ENCODE measurements at places on chromosomes 4 and X.

- DNase-seq: no peak
These were observed 29.8 kb upstream of the SMARCAD1 start for GRCh38 chr4:94177822-94178221.

GRCh38 chr4:186015212-186015817, 53.6 kb upstream of the TLR3 start:
- DNase-seq: no peak

GRCh38 chrX:33989936-33990335, 142.2 kb downstream of the FAM47A start:
- DNase-seq: no peak

- DNase-seq: peak; percentile 22
These were observed at the start of gene SRPX for GRCh38 chrX:38220415-38221390. Gene SRPX (minus strand): TSS chrX:38220871. CDS start chrX:38220792, 79 bp downstream.

- DNase-seq: no peak
These were observed 60.5 kb upstream of the PGRMC2 start for GRCh38 chr4:128347930-128348660.

GRCh38 chr4:89586864-89587263, 250.1 kb downstream of the SNCA start:
- no peak for DNase-seq

DNA sequence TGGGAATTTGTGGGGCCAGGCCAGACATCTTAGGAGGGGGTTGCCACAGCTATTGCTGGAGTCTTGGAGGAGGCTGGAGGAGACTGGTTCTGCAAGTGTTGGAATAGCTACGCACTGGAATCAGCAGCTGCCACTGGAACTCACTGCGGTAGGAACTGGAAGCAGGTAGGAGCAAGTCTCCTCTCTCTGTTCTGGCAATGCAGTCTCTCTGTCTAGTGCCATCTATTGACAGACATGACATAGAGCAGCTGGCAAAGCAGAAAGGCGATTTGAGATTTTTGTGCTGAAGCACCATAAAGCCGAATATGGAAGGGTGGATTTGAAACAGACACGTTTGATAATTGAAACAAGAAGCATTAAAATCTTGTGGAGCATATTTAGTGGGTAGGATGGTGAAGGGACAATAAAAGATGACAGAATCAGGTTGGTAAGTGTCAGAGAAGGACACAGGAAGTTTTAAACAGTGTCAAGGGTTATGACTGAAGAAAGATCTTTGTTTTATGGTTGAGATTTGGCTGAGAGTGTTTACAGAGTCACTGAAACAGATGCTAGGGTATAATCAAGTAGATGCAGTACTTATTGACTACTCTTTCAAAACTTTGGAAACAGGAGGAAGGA, 23.5 kb upstream of the SYNPO2 start:
- DNase-seq: peak; percentile 54

DNA sequence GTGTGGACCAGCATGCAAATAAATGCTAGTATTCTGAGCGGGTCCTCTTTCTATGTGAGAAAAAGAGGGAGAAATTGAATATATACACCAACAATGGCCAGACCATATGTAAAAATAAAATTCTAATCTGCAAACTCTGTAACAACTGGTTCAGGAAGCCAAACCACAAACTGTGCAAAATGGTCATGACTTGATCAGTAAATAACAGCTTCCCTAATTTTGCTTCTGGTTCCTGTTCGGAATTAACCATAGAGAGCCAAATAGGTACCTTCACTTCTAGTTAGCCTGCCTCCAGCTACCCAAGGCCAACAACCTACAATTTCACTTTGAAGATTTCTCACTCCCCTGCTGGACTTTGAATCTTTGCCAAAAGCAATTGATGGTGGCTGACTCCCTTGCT, 1313.2 kb downstream of the ADGRL3 start:
- no peak for DNase-seq

DNA sequence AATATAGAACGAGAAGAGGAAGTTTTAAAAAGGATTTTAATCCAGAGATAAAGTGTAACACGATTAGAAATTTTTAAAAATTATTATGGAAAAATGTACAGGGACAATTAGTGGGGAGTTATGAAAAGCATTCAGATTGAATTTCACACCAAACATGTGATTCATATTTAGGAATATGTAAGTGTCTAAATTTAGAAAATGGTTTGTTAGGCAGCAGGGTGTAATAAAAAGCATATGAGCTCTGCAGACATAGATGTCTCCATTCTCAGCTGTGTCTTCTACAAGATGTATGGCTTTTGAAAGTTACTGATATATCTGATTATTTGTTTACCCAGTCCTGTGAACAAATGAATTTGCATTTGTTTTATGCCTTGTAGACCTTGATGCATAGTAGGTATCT, 638.9 kb upstream of the AGA start:
- no peak for DNase-seq

DNA sequence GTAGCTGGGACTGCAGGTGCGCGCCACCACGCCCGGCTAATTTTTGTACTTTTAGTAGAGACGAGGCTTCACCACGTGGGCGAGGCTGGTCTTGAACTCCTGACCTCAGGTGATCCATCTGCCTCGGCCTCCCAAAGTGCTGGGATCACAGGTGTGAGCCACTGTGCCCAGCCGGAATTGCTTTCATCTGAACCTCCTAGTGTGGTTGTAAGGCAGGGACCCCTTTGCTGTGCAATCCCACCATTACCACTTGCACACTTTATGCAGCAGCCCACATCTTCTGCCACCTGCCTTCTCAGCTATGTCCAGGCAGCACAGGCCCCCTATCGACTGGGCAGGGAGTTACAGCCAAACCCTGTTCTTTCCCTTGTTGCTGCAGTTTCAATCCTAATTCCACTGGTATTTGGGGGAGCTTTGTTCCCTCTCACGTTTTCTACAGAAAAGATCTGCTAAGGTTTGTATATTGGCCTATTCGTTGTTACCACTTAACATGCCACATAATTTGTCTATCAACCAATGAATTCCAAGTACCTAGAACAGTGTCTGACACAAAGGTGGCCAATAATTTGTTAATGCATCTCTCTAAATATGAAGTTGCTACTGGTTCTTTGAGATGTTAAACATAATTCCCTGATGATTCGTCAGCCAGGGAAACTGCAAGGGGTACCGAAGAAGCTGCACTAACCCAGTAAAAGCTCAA, 6.5 kb downstream of the RPL39 start:
- DNase-seq: peak; percentile 11

- DNase-seq: no peak
These were observed 394.0 kb upstream of the TEX13C start for GRCh38 chrX:124925681-124926080.

DNA sequence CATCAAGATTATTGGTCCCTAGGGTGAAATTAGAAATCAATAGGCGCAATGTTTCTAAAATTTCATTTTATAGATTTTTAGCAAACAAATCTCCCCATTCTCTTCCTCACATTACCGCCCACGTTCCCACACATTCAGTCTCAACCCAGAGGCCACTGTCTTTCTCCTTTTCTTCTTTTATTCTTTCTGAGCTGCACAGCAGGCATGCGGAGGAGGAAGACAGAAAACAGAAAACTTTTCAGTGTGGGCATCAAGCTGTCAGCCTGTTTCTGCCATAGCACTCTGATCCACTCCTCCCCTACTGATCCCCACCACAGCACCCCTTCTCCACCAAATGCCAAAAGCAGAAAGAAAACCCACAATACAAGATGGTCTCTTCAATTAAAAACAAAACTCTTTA, 94.8 kb upstream of the ADAMTS3 start:
- no peak for DNase-seq

GRCh38 chrX:152575331-152575730, 62.4 kb upstream of the GABRQ start:
- DNase-seq: no peak

DNA sequence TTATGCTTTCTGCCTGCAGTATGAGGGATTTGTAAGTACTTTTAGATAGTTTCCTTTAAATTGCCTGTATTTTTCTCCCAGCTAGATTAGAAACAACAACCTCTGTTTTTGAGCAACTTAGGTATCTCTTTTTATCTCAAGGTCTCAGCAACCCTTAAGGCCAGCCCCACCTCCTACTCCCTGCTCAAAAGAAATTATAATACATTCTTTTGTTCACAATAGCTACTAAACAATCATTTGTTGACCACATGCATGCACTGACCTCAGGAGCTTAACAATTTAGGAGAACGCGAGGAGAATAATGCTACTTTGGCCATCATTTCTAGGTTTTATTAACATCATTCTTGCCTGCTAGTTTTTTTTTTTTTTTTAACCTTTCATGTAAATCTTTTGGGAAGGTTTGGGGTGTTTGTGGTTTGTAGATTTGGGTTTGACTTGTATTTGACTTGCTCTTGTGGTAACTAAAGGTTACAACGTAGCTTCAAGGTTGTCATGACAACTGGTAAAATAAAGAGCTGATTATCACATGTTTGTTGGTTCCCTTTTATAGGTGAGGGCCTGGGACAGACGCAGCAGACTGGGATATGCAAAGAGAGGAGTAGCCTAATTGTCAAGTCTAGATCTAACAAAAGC, 145.4 kb upstream of the PLAC1 start:
- no peak for DNase-seq

GRCh38 chr4:113057891-113058290, 8.4 kb downstream of the ANK2 start:
- DNase-seq: peak; percentile 66

DNA sequence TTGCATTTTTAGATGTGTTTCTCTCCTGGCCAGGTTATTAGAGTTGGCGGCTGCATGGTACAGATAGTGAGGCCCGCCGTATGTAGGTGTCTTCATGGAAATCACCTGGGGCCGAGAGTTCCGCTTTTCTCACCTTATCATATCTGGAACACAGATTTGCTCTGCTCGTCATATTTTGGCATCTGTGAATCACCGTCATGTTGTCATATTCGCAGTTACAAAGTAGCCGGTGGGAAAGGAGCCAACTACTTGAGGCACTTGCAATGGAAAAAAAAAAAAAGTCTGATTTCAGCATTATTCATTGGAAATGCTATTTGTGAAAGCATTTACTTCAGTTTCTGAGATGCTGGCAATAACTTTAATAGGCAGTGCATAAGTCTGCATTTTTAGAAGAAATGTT, 1715.2 kb upstream of the TENM3 start:
- no peak for DNase-seq

DNA sequence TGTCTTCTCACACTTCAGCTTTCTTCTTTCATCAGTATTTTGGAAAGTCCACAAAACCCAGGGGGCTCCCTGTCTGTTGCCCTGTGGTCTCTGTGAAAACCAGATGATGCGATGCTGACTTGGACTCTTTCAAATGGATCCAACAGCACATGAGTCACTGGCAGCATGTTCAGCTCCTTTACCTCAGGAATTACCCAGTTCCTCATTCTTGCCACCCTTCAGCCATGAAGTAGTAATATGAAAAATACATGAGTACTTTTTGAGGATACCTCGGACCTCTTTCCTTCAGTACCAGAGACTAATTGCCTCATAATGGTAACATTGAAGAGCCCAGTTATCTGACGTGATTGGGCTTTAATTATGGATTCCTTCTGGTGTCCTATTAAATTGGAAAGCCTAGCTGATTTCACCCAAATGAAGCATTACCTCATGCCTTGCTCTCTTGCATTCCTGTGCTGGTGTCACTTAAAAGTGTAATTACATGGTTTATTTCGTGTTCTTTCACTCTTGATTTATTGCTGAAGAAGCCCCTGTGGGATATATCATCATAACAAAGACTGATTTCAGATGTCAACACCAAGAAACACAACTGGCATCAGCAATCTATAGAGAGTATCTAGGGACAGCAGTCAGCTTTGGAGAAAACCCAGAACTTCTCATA, 63.4 kb downstream of the NFKB1 start:
- DNase-seq: no peak

DNA sequence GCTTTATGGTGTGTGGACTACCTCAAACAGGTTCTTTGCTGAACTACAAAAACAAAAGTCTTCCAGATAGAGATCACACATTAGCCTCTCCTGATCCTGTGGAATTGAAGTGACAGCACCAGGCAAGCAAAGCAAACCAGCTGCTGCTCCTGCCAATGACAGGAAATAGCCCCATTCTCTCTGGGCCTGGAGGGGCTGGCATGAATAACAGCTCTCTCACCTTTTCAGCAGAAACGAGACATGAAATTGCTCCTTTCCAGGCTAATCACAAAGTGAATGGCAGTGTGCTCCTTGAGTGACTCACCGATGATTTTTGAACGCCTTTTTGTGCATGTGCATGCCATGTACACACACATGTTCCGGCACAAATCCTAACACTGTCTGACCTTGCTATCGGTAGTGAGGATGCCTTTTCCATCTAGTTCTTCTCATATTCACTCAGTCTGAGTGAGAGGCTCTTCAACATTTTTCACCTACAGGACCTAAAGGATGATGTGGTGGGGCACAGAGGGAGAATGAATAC, 24.4 kb downstream of the MFAP3L start:
- no peak for DNase-seq

DNA sequence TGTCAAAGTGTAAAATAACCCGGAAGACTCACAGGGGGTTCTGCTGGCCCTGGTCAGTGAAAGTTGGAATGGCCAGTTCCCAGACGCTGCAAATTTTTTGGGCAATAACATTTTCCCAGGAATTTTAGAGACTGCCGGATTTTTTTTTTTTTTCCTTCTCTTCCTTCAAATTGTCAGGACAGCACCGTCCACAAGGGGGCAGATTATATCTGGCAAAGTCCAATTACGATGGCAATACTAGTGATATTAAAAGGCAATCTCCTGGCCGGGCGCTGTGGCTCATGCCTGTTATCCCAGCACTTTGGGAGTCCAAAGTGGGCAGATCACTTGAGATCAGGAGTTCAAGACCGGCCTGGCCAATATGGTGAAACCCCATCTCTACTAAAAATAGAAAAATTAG, 20.5 kb downstream of the SLC25A5 start:
- peak; percentile 59 for DNase-seq

GRCh38 chrX:103565752-103566151, 19.6 kb upstream of the TCEAL4 start:
- no peak for DNase-seq

DNA sequence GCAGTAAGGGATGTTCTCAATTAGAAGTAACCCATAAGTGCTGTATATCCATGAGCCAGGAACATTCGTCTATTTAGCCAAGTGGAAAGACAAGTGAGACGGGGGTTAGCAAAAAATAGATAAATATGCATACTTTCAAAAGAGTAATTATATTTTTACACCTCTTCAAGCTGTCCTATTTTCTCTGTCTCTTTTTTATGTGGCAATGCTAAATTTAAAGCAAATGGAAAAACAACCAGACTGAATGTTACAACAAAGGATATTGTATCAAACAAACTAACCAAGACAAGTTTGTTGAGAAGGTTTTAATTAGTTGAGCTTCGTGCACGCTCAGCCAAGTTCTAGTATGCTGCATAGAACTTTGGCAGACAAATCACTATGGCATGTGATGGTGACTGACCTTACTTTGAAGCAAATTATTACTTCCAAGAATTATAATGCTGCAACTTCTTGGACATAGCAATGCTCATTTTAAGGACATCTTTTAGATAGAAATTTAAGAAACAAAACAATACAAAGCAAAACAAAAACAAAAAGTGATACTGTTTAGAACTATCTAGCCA, 61.4 kb upstream of the TMEM150C start:
- no peak for DNase-seq
